ENCODE measurements at places on chromosomes 1 and 21. TPM values are rescaled to one million over a fixed set of nuclear protein-coding genes. Genes with fewer than 3 reads are reported as not detected.
A peak's percentile ranks its signal among the peaks of the same experiment; 100 is the strongest.

IFI44 gene
- total RNA-seq, result 89.4 TPM

GRCh38 chr1:28971980-28972771 is 57.8 kb downstream of the EPB41 start:
- H3K4me1 ChIP-seq, result peaks cover 41% of the 10 kb centered on the region
- no peak overlapping the region for H3K4me3 ChIP-seq
- no peak for DNase-seq
- peak overlapping the region; percentile 76 for H3K27ac ChIP-seq
- no peaks in the 10 kb centered on the region for H3K27me3 ChIP-seq

DNA sequence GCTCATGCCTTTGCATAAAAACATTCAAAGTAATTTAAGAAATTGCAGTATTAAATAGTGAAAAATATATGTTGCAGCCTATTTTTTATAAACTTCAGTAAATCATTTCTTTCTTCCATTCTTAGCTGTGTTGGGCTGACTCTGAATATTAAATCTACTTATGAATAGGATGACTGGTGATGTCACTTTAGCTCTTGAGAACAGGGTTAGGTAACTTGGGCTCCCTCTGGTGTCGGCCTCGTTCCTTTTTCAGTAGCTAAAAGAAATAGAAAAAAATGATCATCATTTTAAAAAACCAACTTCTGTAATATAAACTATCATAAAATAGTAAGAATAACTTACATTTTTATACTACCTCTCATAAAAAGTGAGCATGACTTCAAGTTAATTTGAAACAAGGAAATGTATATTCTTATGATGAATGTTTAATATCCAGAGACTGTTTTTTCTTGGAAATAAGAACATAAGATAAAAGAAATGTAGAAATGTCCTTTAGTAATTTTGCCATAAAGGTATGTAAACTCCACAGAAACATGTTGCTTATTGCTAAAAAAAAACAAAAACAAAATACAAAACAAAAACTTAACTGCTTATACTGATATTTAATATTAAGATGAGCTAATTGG is 26.8 kb upstream of the NCAM2 start:
- no peaks in the 10 kb centered on the region for H3K27me3 ChIP-seq
- no peaks in the 10 kb centered on the region for H3K4me1 ChIP-seq
- no peak overlapping the region for H3K4me3 ChIP-seq
- H3K27ac ChIP-seq, result no peak overlapping the region

DNA sequence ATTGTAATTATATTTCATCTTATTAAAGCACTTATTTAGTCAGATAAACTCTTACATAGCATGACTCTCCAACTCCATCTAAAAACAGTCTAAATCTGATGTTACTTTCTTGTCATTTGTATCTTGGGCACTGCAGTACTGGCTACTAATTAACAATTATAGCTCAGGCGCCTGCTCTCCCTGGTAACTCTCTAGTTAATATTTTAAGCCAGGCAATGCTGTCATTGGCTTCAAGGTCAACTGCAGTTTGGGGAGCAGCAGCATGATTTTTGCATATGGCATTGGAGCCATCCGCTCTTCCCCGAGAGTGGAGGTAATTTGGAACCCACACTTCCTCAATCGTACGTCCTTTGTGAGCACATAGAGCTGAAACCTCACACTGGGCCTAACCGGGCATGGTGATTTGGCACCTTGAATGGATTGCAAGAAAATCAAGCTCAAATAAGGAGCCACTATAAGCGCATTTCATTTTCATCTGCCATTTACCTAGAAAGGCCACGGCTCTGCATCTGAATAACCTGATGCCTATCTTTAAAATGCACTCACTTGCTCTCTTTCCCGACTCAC is 187.7 kb downstream of the KAZN start:
- no peaks in the 10 kb centered on the region for H3K4me1 ChIP-seq
- no peaks in the 10 kb centered on the region for H3K36me3 ChIP-seq
- H3K4me3 ChIP-seq, result no peak overlapping the region

All from T-helper 17 cell (primary cell).